Fibroblast of the aortic adventitia (primary cell): ENCODE measurements at places on chromosomes 2 and 18. TPM values are rescaled to one million over a fixed set of nuclear protein-coding genes. Genes with fewer than 3 reads are reported as not detected.

Gene LINC00305
- not detected in 2 replicates for total RNA-seq

Gene ONECUT2
- under 0.01 TPM in 2 replicates for total RNA-seq

GRCh38 chr2:112092286-112093041 is 37.4 kb downstream of the TMEM87B start:
- DNase-seq = peak; percentile 82

DNA sequence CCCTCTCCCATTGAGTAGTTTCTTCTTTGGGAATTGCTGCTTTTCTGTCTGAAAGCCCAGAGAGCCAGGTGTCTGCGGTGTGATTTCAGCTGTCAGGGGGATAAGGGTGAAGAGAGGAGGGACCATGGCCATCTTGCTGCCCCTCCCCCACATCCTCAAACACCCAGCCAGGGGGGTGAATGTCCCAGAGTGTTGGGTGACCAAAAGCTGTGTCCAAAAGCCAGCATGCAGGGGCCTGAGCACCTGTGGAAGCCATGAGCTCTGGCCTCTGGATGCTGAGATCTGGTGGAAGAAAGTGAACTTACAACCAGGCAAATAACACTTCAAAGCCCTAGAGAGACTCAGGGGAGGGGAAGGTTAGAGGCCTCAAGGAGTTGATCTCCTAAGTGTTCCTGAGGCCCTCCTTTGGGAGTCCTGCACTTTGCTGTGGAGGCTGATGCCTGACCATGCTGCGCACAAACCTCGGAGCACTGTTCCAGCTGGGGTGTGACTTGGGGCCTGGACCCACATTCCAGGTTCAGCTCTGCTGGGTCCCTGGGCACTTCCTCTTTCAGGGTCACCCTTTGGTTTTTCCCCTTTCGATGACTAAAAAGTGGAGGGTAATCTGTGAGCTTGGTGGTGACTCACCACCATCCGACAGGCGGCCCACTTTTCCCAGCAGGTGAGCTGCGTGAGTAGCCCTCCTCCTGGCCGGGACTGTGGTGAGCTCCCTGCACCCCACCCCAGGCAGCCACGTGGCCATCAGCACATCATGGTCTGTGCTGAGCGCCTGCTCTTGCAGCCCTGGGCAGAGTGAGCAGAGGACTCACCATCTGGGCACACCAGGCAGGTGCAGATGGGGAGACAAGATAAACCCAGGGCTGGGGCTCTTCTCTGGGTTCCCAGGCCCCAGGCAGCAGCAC is 66.8 kb upstream of the FOSL2 start:
- no peak for DNase-seq

DNA sequence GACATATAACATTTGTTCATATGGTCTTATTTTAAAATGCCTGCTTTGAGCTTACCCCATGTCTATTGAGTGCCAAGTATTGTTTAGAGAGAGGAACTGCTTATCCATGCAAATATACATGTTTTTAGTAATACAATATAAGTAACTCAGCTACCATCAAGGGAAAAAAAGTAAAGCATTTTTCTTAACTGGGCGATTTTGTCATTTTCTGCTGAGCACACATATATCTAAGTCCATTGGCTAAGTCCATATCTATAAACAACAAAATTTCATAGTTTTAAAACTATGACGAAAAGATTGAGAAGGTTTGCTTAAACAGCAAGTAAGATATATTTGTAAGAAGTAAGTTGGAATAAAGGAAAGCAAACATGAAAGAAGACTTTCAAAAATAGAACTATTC is 82.7 kb downstream of the CALCRL start:
- DNase-seq = no peak

- DNase-seq = peak; percentile 97
These were observed 212.9 kb downstream of the CYP26B1 start for GRCh38 chr2:71934595-71935261.

DNA sequence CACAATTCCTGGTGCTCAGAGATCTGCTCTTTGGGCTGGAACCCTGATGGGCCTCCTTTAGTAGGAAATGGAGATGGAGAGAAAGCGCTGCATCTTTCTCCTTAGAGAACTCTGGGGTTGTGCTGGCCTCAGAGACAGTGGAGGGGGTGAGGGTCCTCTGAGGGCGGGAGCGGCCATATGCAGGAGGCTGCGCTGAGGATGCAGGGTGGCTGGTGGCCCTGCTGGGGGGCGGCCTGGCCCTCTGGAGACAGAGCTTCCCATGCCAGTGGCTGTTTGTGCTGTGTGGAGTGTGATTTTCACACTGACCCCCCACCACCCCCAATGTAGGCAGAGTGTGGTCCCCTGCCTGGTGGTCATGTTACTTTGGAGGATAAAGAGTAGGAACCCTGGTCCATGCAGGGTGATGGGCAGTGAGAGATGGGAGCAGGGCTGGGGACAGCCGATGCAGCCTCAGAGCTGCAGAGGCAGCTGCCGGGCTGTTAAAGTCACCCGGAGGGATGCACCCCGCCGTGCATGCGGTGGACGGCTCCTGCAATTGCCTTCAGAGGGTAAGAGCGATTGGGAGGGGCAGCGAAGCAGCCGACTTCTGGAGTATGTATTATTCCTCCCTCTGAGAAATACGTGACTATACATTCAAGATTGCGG is 194.6 kb downstream of the FAM210A start:
- DNase-seq = no peak

DNA sequence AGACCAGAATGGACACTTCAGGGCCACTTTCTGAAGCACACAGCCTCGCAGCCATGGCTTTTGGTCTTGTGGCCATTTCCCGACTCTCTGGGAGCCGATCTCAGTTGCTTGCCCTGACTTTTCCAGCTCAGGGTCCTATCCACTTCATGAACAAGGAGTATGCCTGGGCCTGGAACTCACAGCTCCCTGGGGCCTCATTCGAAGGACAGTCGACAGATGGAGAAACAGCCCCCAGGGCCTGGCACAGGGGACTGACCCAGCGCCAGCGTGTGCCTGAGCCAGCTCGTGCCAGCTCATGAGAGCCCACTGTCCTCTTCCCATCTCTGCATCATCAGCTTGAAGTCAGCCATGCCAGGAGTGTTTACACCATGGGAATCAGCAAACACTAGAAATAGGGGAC is 134.6 kb upstream of the GPC1 start:
- DNase-seq = no peak

DNA sequence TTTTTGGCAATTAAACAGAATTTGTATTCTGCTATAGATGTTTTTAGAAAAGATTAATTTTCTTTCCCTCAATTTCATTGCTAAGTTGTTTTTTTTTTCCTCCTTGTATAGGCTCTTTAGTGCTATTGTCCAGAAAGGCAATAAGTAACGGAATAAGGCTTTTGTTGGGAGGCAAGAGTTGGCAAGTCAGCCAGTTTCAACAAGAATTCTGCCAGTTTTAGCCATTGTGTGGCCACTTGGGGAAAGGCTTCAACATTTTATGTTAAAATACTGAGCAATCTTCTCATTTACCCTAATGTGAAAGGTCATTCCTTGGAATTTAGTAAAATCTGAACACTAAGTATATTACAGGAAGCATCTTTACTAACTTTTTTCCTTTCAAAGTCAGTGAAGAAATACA is 9.6 kb downstream of the CALCRL start:
- peak; percentile 51 for DNase-seq
